ENCODE measurements at places on chromosomes 6 and 20. TPM values are rescaled to one million over a fixed set of nuclear protein-coding genes. Genes with fewer than 3 reads are reported as not detected.

- H3K4me3 ChIP-seq: no peak overlapping the region
- no peaks in the 10 kb centered on the region for H3K4me1 ChIP-seq
- H3K27ac ChIP-seq: no peak overlapping the region
- peaks cover 2% of the 10 kb centered on the region for H3K27me3 ChIP-seq
- H3K36me3 ChIP-seq: no peaks in the 10 kb centered on the region
Measured at GRCh38 chr20:22420116-22420598, 164.2 kb downstream of the FOXA2 start.

DNA sequence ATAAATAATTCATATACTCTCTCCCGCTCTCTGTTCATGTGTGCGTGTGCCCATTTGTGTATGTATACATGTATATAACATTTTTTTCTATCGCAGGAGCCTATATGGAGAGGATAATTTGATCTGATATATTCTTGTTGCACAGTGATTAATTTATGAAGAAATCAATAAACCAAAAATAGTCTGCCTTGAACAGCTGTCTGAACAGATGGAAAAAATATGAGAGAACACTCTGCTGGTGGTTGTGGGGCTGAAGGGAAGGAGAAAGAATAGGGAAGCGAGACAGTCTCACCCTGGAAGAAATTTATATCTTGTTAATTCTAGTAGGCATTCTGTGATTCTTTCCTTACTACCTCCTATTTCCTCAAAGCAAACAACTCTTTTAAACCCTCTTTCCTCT is 96.6 kb upstream of the B3GAT2 start:
- H3K4me3 ChIP-seq: no peak overlapping the region
- DNase-seq: no peak
- no peaks in the 10 kb centered on the region for H3K4me1 ChIP-seq
- H3K27me3 ChIP-seq: no peaks in the 10 kb centered on the region

GRCh38 chr6:16270178-16270794 is 31.9 kb downstream of the GMPR start:
- no peak overlapping the region for H3K4me3 ChIP-seq
- H3K27ac ChIP-seq: no peak overlapping the region
- no peak for DNase-seq
- H3K4me1 ChIP-seq: no peaks in the 10 kb centered on the region
- H3K36me3 ChIP-seq: no peaks in the 10 kb centered on the region

DNA sequence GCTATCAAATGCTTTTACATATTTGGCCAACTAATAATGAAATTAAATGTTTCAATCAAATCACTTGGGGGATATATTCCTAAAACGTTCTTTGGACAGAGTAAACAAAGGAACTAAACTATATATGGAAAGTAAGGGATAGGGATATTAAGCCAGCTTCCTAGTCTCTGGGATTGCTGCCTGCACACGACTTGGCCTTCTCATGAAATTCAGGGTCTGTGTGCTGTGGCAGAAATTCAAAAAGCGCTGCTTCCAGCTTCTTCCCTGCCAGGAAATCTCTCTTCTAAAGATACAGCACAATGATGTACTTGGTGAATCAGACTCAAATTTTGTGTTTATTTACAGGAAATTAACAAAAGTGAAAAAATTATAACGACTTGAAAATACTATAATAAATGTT is 206.3 kb upstream of the RAB32 start:
- H3K27ac ChIP-seq: no peak overlapping the region
- DNase-seq: no peak
- no peak overlapping the region for H3K4me3 ChIP-seq
- H3K27me3 ChIP-seq: peaks cover 9% of the 10 kb centered on the region
- no peaks in the 10 kb centered on the region for H3K36me3 ChIP-seq

LPA gene
- total RNA-seq: not detected

GRCh38 chr6:34447910-34448309 is 18.0 kb upstream of the PACSIN1 start:
- H3K27ac ChIP-seq: no peak overlapping the region
- no peak for DNase-seq
- H3K4me3 ChIP-seq: no peak overlapping the region
- H3K4me1 ChIP-seq: no peaks in the 10 kb centered on the region
- H3K36me3 ChIP-seq: no peaks in the 10 kb centered on the region
